ENCODE measurements at places on chromosomes 7 and 10. TPM values are rescaled to one million over a fixed set of nuclear protein-coding genes. Genes with fewer than 3 reads are reported as not detected.

The ANKRD7 gene
- total RNA-seq: not detected

The LBX1 gene
- total RNA-seq: not detected

GRCh38 chr7:120553491-120553890 lies 280.5 kb downstream of the KCND2 start:
- DNase-seq: no peak

GRCh38 chr7:17069146-17069545 lies 187.4 kb upstream of the AGR3 start:
- no peak for DNase-seq

The INTS15 gene
- 45.8 TPM for total RNA-seq

GRCh38 chr7:27961255-27961654 lies 219.3 kb downstream of the JAZF1 start:
- DNase-seq: no peak

- DNase-seq: no peak
Measured at GRCh38 chr7:149071182-149071635, 19.3 kb downstream of the ZNF786 start.

DNA sequence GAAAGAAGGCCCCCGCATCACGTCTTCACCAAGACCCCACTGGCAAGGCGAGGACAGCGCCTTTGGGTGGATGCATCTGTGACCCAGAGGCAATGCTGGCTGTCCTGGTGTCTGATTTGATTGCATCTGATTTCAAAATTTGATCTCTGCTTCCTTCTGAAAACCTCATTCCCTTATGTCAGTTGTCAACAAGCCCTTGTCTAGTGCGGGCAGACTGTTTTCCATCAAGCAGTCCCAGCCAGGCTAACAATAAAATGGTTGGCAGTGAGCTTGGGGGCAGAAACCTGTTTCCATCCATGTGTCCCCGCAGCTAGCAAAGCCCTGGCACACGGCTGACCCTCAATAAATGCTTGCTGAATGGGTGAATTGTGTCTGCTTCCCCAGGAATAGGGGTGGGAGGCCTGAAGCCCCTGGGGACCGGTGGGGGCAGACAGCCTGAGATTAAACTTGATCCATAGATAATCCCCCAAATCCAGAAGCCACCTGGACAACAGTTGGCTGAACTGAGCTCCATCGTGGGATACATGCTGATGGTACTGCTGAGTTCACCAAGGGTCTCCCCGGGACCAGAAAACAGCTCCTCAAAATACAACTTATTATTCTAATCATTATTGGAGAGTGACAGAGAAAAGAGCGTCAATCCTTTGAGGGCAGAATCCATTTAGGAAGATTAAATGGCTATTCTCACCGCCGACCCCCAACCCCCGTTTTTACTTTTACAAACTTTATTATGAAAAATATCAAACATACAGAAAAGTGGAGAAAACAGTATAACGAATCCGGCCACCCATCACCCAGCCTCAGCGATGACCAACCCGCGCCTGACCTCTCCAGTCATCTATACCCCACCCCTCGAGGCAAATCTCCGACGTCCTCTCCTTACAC lies 912 bp upstream of the DUSP5 start:
- no peak for DNase-seq

- DNase-seq: no peak
Measured at GRCh38 chr7:132815696-132816311, 239.5 kb upstream of the PLXNA4 start.

DNA sequence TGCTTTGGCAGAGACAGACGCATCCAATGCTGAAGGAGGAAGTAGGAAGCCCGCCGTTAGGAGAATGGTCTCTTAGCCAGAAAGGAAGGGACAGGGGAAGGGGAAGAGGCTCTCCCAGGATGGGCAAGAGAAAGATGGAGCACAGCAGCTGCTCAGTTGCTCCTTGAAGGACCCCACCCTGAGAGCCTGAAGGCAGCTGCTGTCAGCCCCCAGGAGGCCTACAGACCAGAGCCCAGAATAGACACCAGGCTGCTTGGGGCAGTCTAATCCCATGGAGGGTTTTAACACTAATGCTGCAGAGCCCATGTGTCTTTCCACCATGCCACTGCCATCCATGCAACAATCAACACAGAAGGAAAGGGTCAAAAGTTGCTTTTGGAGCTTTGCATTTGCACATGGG lies 3.5 kb upstream of the C7orf33 start:
- no peak for DNase-seq

- DNase-seq: no peak
Measured at GRCh38 chr10:54284526-54285193, 516.4 kb downstream of the PCDH15 start.

The FLNC gene
- total RNA-seq: not detected

DNA sequence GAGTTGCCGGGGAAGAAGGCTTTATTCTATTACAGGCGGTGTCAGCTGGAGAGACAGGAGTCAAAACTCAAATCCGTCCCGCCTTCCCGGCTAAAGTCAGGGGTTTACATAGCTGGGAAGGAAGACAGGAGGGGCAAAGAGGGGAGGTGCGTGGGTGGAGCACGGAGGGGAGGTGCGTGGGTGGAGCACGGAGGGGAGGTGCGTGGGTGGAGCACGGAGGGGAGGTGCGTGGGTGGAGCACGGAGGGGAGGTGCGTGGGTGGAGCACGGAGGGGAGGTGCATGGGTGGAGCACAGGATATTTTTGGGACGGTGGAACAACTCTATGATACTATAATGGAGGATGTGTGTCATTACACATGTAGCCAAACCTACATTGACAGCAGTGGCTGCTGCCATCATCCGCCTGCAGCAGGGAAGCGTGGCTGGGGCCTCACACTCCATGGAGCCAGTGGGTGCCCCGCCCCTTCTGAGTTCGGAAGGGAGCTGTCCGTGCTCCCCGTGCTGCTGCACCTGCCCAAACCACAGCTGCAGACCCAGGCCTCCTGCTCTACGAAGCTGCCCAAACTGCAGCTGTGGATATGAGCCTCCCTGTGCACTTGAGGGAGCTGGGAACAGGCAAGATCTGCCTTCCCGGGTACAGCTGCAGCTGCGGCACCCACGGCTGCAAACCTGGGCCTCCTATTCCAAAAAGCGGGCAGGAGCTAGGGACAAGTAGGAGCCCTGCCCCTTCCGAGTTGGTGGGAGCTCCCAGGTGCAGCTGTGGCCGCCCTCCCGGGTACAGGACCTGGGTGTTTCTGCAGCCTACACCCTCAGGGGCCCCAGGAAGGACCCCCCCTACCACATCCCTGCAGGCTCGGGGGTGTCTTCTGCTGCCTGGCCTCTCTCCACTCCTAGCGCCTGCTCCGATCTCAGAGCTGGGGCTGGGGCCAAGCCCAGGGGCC lies 119.4 kb downstream of the DYNC2I1 start:
- peak; percentile 20 for DNase-seq

The EBF3 gene
- not detected for total RNA-seq

GRCh38 chr10:14382022-14382421 lies 51.3 kb upstream of the FRMD4A start:
- DNase-seq: peak; percentile 30

- DNase-seq: no peak
Measured at GRCh38 chr7:92802406-92802805, 34.0 kb downstream of the CDK6 start.

DNA sequence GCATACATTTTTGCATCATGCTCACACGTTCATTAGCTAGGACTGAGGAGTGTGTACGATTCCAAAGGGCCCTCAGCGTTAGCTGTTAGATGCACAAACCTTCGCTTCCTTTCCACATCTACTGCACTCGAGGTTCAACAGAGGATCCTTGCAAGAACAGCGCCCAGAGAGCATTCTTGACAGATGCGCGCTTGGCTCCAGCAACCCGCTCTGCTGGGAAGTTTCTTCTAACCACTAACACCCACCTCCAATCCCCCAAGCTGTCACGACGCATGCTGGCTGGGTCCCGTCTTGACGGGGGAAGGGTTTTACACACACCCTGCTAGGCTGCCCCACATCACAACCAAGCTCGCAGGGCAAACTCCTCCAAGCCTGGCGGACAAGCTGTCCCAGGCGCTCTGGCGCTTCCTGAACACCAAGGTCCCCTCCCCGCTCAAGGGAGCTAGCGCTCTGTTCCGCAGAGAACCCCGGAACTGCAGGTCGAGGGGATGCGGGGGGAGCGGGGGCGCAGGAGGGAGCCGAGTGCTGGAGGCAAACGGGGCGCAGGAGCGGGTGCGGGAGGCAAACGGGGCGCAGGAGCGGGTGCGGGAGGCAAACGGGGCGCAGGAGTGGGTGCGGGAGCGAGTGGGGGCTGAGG lies 653 bp upstream of the ADRB1 start:
- no peak for DNase-seq

DNA sequence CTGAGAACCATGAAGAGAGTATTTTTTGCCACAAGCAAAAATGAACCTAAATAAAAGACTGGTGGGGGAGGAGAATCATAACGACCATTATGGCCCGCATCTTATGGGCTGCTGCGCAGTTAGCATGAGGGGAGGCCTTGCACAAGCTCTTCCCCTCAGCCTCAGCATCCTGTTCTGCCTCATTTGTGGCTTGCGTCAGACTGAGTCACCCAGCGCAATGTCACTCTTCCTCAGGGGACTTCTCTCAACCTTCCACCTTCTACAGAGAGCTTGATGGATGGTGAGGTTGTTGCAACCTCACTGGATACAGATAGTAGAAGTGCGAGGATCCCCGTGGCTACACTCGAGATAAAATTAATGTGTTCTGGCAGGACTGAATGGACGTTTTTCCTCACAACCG lies 16.8 kb upstream of the GPR15LG start:
- no peak for DNase-seq

- DNase-seq: no peak
Measured at GRCh38 chr7:155774947-155775346, 37.3 kb downstream of the SHH start.

The ITGA8 gene
- not detected for total RNA-seq

The CALCR gene
- total RNA-seq: not detected

The GDF10 gene
- 0.34 TPM for total RNA-seq

DNA sequence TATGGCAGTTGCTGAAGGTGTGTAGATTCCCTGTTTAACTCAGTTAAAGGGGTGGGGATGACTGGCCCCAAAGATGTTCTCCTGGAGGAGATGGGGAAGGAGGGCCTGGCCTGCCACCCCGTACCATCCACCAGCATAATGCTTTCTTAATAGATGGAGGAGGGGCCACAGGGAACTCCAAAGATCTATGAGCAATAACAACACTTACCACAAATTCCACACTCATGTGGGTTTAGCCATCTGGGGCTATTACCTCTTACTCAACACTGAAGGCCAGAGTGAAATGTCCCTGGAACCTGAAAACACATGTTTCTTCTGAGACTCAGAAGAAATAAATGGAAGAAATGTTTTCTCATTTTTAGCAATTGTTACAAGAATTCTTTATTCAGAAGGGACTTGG lies 259.0 kb downstream of the CXCL12 start:
- no peak for DNase-seq

The SPDYE8 gene
- total RNA-seq: not detected

DNA sequence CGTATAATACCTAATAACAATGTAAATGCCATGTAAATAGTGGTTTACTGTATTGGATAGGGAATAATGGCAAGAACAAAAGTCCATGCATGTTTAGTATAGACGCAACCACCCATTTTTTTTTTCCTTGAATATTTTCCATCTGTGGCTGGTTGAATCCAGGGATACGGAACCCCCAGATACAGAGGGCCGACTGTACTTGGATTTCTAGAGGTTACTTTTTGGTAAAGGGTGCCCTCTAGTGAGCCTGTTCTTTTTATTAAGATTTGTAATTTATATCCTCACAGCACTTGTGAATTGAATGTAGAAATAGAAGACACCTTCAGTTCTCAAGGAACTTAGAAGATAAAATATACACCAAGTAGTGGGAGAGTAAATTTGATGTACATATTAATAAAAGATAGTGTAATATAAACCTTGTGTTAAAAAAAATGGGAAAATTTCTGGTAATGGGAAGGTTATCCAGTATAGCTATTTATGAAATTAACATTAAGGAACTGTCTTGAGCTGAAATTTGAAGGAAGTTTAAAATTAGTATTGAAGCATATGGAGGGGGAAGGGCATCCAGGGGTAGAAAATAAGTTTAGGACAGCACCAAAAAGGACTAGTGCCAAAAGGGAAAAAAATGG lies 32.0 kb downstream of the EXOC6 start:
- DNase-seq: no peak

The VIPR2 gene
- total RNA-seq: not detected

The HERC4 gene
- total RNA-seq: 71.6 TPM

DNA sequence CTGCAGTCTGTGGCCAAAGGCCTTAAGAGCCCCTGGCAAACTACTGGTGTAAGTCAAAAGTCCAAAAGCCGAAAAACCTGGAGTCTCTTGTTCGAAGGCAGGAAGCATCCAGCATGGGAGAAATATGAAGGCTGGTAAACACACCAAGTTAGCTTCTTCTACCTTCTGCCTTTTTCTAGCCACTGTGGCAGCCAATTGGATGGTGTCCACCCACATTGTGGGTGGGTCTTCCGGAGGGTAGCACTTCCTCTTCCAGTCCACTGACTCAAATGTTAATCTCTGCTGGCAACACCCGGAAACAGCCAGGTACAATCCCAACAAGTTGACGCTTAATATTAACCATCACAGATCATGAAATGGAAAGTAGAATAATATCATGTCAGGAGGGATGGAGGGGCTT lies 827.6 kb downstream of the SORCS1 start:
- no peak for DNase-seq

The AEBP1 gene
- total RNA-seq: 29.2 TPM

DNA sequence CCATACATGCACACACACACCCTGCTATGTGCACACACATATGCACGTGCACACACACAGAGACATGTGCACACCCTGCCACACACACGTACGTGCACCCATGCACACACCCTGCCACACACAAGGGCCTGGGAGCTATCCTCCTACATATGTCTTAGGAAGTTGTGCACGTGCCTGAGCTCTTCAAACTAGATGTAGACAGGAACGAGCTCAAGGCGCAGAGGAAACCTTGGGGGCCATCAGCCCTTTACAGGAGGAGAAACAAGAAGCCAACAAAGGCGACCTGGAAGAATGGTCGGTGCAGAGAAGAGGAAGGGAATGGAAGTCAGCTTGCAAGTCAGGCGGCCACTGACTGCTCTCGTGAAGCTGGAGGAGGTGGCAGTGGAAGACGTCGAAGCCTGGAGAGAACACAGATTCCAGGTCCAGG lies 58.7 kb downstream of the AOC1 start:
- DNase-seq: no peak

DNA sequence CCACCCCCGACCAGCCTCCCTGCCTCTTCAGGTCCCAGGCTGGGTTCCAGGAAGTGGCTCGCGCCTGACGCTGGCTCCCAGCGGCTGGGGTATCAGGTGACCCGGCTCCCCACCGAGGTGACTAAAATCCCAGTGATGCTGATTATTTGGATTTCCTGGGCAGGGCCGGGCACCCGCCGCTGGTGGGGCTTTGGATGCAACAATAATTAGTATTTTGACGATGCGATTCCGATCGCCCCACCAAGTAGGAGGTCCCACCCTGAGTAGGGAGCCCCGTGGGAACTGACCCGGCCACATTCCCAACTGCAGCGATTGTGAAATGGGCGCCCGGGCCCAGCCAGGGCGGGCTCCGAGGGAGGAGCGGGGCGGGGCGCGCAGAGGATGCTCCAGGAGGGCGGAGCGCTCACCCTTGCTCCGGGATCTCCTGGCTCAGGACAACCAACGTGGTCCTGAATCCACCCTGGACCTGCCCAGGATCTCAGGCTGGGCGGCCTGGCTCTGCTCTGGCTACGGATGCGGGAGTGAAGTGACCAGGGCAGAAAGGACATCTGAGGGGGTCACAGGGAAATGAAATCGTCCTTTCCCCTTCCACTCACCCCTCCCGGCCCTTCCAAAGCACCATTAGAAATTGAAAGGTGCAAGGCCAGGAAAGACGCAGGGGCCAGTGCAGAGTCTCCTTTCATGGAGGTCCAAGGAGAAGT lies 32.6 kb downstream of the DUSP5 start:
- DNase-seq: no peak

- no peak for DNase-seq
Measured at GRCh38 chr10:30495687-30496086, 61.7 kb downstream of the MAP3K8 start.

Measured in naive thymus-derived CD4-positive, alpha-beta T cell (primary cell).